ENCODE measurements at places on chromosomes 7 and 10.

GRCh38 chr10:116990276-116990800 is 14.6 kb downstream of the SHTN1 start:
- DNase-seq: no peak

- no peak for DNase-seq
Measured at GRCh38 chr7:2761131-2761624, 73.2 kb downstream of the AMZ1 start.

- DNase-seq: no peak
Measured at GRCh38 chr10:32906595-32906994, 51.4 kb downstream of the ITGB1 start.

DNA sequence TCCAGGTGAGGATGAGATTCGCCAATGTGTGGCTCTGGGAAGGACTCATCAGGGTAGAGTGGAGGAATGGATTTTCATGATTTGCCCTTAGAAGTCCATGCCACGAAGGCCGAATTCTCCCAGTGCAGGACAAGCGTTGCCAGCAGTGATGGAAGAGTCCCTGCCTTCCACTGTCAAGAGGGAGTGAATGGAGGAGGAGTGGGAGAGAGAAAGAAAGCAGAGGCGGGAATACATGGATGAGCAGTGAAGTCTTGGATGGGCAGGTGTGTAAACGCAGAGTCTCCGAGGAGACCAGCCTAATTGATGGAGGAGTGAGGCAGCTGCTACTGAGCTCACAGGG is 419.2 kb downstream of the GLRX3 start:
- no peak for DNase-seq

DNA sequence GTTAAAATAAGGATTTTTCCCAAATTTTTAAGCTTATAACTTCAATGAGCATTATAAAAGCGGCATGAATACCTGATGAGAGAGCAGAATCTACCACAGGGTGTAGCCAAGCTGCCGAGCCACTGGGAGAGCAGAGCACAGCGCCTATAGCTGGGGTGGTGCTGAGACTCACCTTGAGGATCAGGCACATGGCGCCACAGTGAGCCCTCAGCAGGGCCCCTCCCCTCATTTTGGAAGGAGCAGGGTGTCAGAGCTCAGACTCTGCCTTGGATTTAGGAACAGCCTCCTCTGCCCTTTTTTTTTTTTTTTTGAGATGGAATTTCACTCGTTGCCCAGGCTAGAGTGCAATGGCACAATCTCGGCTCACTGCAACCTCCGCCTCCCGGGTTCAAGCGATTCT is 118.6 kb downstream of the SRPK2 start:
- no peak for DNase-seq

GRCh38 chr7:127886248-127886647 is 145.0 kb downstream of the LRRC4 start:
- DNase-seq: no peak

GRCh38 chr7:111266613-111267012 is 175.7 kb downstream of the LRRN3 start:
- no peak for DNase-seq

DNA sequence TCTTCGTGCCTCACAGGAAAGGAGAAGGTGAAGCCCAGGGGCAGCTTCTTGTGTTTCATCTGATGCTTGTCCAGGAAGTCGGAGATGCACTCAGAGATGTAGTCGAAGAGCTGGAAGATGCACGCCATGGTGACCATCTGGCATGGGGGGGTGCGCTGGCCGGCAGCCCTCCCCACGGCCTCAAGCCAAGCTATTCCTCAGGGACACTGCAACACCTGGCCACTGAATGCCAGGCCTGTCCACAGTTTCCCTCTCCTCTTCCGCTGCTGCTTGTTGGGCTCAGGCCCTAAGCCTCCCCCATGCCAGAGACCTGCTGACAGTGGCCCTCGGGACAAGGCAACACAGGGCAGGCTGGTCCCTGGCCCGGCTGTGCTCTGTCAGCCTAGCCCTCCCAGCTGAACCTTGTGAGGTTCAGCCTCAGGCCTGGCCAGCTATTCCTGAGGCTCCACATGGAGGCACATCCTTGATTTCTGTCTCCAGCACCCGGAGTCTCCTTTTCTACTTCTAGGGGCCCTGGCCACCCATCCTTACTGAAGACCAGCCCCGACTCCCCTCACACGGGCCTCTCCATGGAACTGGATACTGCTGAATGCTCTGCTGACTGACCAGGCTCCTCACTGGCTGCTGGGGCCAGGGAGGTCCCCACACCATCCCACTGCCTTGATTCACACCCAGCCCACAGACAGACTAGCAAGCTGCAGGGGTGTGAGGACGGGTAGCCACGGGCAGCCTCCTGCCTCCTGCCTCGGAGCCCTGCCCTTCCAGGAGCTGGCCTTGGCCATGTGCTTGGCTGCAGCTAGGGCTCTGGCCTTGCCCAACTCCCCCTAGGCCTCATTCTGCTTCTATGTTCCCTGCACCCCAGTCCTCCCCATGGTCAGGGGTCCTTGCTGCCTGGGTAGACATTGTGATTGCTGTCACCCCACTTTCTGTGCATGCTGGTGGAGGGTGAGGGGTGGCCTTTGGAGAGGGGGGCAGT is 10.1 kb upstream of the MYL7 start:
- no peak for DNase-seq

GRCh38 chr7:109956916-109957315 is 1134.0 kb upstream of the LRRN3 start:
- DNase-seq: no peak

- no peak for DNase-seq
Measured at GRCh38 chr10:47403446-47404318, 19.6 kb upstream of the ZNF488 start.

DNA sequence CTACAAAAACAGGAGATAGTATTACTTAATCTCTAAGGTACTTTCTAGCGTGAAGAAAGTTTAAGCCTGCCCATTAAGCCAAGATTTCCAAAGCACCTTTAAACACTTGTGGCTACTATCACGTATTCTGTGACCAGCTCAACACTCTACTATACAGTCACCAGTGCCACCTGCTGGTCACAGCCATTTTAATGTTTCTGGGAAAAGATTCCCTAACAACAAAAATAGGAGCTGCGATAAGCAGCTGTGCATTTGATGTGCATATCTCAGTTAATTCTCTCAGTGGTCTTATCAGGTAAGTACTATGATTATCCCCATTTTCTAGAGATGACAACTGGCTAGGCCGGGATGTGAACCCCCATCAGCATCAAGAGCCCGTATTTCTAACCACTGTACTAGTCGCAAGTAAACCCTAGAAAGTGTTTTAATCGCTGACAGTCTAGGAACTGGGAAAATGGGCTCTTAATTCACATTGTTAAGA is 860 bp downstream of the SEC31B start:
- DNase-seq: no peak

DNA sequence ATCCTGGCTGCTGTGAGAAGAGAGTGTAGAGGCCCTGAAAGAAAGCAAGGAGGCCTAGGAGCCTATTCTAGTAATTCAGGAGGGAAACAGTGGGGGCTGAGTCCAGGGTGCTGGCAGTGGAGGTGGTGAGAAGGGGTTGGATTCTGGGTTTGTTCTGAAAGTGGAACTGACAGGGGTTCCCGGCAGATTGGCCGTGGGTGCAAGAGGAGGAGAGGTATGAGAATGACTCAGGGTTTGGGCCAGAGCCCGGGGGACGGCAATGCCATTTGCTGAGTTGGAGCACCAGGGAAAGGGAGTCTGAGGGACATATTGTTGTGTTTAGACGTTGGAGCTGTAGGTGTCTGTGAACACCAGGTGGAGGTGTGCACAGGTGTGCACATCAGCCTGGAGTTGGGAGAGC is 38.5 kb downstream of the NPTX2 start:
- no peak for DNase-seq

Measured in nucleus accumbens (tissue), 56 donors.